Stomach (tissue), 19 donors: ENCODE measurements at places on chromosomes 12 and 14.

- no peaks in the 10 kb centered on the region for H3K27me3 ChIP-seq
- H3K27ac ChIP-seq, result no peak overlapping the region
- no peaks in the 10 kb centered on the region for H3K36me3 ChIP-seq
- DNase-seq, result peak; percentile 22
- H3K4me3 ChIP-seq, result no peak overlapping the region
Observed at GRCh38 chr14:101113108-101113612, 209.6 kb upstream of the RTL1 start.

DNA sequence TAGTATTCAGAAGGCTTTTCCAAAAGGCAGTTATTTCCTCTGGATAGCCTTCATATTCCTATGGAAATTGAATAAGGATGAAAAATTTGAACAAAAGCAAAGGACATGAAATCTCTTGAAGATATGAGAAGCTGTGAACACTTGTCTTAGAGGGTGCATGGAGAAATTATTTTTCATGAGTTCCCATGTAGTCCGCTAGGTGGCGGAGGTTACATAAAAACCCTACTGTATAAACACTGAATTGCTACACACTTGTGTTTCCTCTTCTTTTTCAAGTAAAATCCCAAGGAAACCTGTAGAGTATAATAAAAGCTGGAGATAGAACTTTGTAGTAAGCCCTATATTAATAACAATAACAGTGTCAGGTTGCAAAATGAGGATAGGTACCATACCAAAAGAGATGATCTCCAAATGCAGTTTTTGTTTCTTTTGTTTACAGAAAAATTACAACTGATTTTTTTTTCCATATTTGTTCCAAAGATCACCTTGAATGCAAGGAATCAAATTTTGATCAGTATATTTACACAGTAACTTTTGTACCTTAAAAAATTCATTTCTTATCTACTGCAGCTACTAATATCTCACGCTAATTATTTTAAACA lies 37.8 kb upstream of the OR4E1 start:
- H3K4me1 ChIP-seq, result no peaks in the 10 kb centered on the region
- no peaks in the 10 kb centered on the region for H3K27me3 ChIP-seq
- no peaks in the 10 kb centered on the region for H3K36me3 ChIP-seq
- H3K4me3 ChIP-seq, result no peak overlapping the region
- H3K27ac ChIP-seq, result no peak overlapping the region
- no peak for DNase-seq

GRCh38 chr12:77113971-77114370 lies 48.6 kb upstream of the E2F7 start:
- DNase-seq, result no peak
- H3K27ac ChIP-seq, result no peak overlapping the region
- no peaks in the 10 kb centered on the region for H3K4me1 ChIP-seq
- no peaks in the 10 kb centered on the region for H3K27me3 ChIP-seq
- H3K4me3 ChIP-seq, result no peak overlapping the region
- no peaks in the 10 kb centered on the region for H3K36me3 ChIP-seq

- no peaks in the 10 kb centered on the region for H3K4me1 ChIP-seq
- H3K4me3 ChIP-seq, result no peak overlapping the region
- no peaks in the 10 kb centered on the region for H3K36me3 ChIP-seq
- no peak for DNase-seq
- no peak overlapping the region for H3K27ac ChIP-seq
Observed at GRCh38 chr12:63302269-63302940, 151.4 kb upstream of the AVPR1A start.

DNA sequence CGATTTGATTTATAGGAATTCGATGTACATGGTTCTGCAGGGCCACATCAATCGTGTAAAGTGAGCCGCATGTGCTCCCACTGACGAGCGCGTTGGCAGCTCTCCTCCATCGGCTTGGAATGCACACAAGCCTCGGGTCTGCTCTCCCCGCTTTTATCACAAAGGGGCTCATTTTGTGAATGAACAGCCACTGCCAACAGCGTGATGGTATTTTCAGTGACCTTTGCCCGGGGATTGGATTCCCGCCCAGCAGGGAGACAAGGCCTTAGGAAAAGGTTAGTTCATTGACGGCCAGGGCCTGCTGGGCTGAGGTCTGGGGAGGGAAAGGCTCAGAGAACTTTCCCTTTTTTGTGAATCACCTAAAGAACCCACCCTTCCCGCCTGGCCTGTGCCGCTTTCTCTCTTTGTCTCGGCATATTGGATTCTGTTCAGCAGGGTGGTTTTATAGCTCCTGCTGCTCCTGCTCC lies 232.1 kb downstream of the MSRB3 start:
- no peak overlapping the region for H3K4me3 ChIP-seq
- no peaks in the 10 kb centered on the region for H3K36me3 ChIP-seq
- DNase-seq, result peak; percentile 80
